ENCODE measurements at places on chromosomes 1 and 21. TPM values are rescaled to one million over a fixed set of nuclear protein-coding genes. Genes with fewer than 3 reads are reported as not detected.
A peak's percentile ranks its signal among the peaks of the same experiment; 100 is the strongest.

GRCh38 chr1:24770881-24771280, 25.6 kb downstream of the CLIC4 start:
- no peak for DNase-seq
- no peak overlapping the region for H3K4me3 ChIP-seq
- H3K27ac ChIP-seq = peak overlapping the region; percentile 82
- no peaks in the 10 kb centered on the region for H3K27me3 ChIP-seq

DNA sequence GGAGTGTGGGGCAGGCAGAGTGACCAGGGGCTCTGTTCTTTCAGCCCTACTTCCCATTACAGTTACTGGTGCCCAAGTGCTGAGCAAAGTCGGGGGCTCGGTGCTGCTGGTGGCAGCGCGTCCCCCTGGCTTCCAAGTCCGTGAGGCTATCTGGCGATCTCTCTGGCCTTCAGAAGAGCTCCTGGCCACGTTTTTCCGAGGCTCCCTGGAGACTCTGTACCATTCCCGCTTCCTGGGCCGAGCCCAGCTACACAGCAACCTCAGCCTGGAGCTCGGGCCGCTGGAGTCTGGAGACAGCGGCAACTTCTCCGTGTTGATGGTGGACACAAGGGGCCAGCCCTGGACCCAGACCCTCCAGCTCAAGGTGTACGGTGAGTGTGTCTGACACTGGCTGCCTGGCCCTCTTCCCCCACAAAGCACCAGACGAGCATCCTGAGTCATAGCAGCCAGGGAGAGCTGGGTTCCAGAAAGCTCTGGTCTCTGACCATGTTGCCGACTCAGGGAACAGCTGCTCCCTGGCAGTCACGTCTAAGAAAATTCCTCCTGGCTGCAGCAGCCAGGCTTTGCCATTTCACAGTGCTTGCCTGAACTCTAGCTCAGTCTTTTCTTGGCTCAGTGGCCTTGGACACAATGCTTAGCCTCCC, 3.3 kb downstream of the SLAMF8 start:
- no peak overlapping the region for H3K27ac ChIP-seq
- peak; percentile 53 for DNase-seq
- no peaks in the 10 kb centered on the region for H3K27me3 ChIP-seq
- H3K4me1 ChIP-seq = peaks cover 26% of the 10 kb centered on the region
- no peak overlapping the region for H3K4me3 ChIP-seq

BARHL2 gene
- not detected for total RNA-seq

AK5 gene
- not detected for total RNA-seq

DNA sequence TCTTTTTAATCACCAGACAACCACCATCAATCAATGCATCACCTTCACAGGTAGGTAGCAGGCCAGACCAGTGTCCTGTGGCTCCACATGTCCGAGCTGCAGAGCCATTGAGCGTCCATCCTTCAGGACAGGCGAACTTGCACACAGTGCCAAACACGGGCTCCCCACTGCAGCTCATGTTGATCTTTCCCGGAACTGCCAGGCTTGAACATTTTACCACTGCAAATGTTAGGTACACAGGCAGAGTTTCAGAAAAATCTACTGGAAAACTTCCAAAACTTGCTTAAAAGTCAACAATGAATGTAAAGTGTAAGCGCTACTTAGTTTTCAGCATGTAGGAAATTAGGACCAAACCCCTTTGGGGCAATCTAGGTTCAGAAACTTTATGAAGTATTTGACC, 6.6 kb downstream of the SELE start:
- H3K4me3 ChIP-seq = no peak overlapping the region
- no peaks in the 10 kb centered on the region for H3K27me3 ChIP-seq
- DNase-seq = peak; percentile 24
- H3K27ac ChIP-seq = no peak overlapping the region
- no peaks in the 10 kb centered on the region for H3K36me3 ChIP-seq

TSEN15 gene
- 29.7 TPM for total RNA-seq

- peaks cover 8% of the 10 kb centered on the region for H3K4me1 ChIP-seq
- H3K36me3 ChIP-seq = no peaks in the 10 kb centered on the region
- DNase-seq = no peak
- H3K4me3 ChIP-seq = no peak overlapping the region
- H3K27ac ChIP-seq = peak overlapping the region; percentile 56
Observed at GRCh38 chr1:184792450-184792969, 37.9 kb upstream of the EDEM3 start.

SUSD4 gene
- 3.8 TPM for total RNA-seq

GRCh38 chr1:179228783-179229213, 679 bp downstream of the ABL2 start:
- peak overlapping the region; percentile 90 for H3K27ac ChIP-seq
- no peaks in the 10 kb centered on the region for H3K36me3 ChIP-seq
- DNase-seq = peak; percentile 67
- H3K27me3 ChIP-seq = no peaks in the 10 kb centered on the region
- peaks cover 21% of the 10 kb centered on the region for H3K4me1 ChIP-seq
- H3K4me3 ChIP-seq = peak overlapping the region; percentile 84

DNA sequence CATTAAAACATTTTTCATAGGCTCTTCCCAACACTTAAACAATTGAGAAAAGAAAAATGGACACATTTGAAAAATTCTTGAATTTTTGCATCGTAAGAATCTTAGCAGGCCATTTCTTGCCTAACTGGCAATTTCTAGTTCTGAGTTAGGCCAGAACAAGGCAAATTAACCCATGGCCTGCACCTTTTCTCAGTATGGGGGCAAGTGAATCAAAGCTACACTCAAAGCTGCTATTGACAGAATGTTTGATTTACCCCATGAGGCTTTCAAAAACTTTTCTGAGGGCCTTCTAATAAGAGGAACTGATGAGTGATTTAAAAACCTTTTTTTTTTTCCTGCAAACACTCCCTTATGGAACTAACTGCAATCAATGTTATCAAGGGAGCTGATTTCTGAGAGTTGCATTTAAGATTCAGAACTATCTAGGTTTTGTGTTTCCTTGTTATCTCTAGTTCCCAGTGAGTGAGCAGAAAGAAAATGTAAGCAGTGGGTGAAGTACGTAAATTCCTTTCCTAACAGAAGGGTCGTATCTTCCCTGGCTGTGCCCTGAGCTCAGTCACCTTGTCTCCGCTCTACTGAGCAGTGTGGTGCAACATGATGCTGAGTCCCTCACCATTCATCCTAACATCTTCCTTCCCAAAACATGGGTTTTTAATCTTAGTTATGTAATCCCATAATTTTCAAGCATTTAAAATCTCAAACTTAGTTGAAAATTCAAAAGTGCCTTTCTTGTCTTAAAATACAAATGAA, 353.7 kb downstream of the DPYD start:
- H3K36me3 ChIP-seq = peaks cover 2% of the 10 kb centered on the region
- H3K27ac ChIP-seq = no peak overlapping the region
- no peaks in the 10 kb centered on the region for H3K4me1 ChIP-seq
- no peak for DNase-seq
- no peaks in the 10 kb centered on the region for H3K27me3 ChIP-seq

DNA sequence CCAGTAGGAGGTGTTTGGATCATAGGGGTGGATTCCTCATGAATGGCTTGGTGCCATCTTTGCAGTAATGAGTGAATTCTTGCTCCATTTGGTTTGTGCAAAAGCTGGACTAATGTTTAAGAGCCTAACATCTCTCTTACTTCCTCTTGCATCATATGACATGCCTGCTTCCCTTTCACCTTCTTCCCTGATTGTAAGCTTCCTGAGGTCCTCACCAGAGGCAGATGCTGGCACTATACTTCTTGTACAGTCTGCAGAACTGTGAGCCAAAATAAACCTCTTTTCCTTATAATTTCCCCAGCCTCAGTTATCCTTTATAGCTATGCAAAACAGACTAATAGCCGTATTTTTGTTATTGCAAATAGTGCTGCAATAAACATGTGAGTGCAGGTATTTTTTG, 8.1 kb downstream of the PRSS38 start:
- no peaks in the 10 kb centered on the region for H3K4me1 ChIP-seq
- no peak for DNase-seq
- no peaks in the 10 kb centered on the region for H3K27me3 ChIP-seq
- no peak overlapping the region for H3K27ac ChIP-seq
- H3K4me3 ChIP-seq = no peak overlapping the region

- H3K36me3 ChIP-seq = no peaks in the 10 kb centered on the region
- DNase-seq = no peak
- H3K4me3 ChIP-seq = no peak overlapping the region
- H3K27ac ChIP-seq = no peak overlapping the region
Observed at GRCh38 chr1:51299185-51299885, 31.0 kb downstream of the TTC39A start.

OR2M3 gene
- total RNA-seq = not detected

GRCh38 chr21:16324630-16325029, 594.8 kb downstream of the USP25 start:
- H3K4me3 ChIP-seq = no peak overlapping the region
- no peaks in the 10 kb centered on the region for H3K27me3 ChIP-seq
- no peaks in the 10 kb centered on the region for H3K4me1 ChIP-seq
- no peak for DNase-seq

DNA sequence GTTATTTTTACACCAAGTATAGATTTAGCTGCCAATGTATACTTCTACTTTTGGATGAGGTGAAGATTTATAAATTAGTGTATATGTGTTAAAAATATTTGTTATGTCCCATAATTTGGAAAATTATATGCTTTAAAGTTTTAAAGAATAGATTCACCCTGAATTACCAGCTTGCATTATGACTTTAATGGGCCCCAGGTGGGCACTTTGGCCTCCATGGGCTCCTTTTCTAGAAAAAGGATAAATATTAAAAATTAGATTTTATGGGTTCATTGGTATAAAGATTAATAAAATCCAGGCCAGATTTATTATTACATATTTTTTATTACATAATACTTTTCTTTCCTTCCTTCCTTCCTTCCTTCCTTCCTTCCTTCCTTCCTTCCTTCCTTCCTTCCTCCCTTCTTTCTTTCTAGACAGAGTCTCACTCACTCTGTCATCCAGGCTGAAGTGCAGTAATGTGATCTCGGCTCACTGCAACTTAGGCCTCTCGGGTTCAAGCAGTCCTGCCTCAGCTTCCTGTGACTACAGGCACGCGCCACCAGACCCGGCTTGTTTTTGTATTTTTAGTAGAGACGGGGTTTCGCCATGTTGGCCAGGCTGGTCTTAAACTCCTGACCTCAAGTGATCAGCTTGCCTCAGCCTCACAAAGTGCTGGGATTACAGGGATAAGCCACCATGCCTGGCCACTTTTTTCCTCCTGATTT, 21.9 kb downstream of the KMO start:
- no peaks in the 10 kb centered on the region for H3K4me1 ChIP-seq
- H3K27ac ChIP-seq = no peak overlapping the region
- H3K27me3 ChIP-seq = no peaks in the 10 kb centered on the region
- DNase-seq = no peak
- H3K4me3 ChIP-seq = no peak overlapping the region

NBPF26 gene
- total RNA-seq = 21.5 TPM

- DNase-seq = no peak
- H3K4me3 ChIP-seq = no peak overlapping the region
Observed at GRCh38 chr1:153253693-153254092, 5.8 kb upstream of the LORICRIN start.

UBASH3A gene
- total RNA-seq = 1.5 TPM

DNA sequence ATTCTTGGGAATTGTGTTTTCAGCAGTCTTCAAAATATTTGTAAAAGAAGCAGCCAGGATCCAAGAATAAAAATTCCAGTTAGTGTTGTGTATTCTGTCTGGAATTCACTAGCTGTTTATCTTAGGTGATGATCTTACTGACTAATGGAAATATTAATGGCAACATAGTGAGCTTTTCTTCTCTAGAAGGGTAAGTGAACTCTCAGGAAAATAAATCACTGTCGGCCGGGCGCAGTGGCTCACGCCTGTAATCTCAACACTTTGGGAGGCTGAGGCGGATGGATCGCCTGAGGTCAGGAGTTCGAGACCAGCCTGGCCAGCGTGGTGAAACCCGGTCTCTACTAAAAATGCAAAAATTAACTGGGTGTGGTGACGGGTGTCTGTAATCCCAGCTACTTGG, 87.4 kb upstream of the KIF1B start:
- H3K4me1 ChIP-seq = no peaks in the 10 kb centered on the region
- H3K27me3 ChIP-seq = no peaks in the 10 kb centered on the region
- H3K4me3 ChIP-seq = no peak overlapping the region
- peaks cover 12% of the 10 kb centered on the region for H3K36me3 ChIP-seq
- DNase-seq = no peak
- H3K27ac ChIP-seq = no peak overlapping the region

- no peak overlapping the region for H3K27ac ChIP-seq
- no peaks in the 10 kb centered on the region for H3K4me1 ChIP-seq
- DNase-seq = no peak
- H3K27me3 ChIP-seq = no peaks in the 10 kb centered on the region
Observed at GRCh38 chr1:230913496-230913895, 45.2 kb upstream of the C1orf198 start.

DNA sequence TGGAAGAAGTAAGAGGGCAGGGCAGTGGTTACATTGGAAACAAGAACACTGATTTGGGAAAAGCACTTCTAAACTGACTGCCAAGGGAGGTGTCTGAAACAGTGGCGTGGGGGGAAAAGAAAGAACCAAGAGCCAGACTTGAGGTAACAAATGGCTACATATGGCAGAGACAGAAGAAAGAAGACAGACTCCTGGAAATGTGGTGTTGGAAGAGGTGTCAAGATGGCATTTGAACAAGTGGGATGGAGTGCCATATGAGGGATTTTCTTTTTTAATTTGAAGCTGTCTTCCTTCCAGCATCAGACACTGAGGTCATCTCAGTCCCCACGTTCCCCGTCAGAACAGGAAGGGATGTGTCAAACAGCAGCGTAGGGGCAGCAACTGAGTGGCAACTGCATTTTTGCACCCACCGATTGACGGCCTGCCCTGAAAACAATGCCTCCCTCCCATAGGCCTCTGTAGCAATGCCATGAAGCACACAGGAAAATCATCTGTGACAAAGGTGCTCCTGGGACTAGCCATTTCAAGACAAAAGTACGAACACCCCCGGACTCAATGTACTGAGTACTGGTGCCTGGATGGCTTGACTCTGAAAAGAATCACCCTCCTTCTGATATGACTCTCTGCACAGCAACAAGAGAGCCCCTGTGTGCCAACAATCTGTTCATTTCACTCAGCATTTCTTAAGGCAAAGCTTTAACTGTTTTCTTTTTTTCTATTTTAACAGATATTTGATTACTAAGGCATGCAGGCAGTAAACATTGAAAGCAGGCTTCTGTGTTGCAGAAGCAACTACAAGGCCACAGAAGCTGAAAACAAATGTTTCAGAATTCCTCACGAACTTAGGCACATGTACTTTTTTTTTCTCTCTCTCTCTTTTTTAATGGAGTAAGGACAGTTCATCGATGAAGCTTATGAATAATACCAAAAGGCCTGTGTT, 37.0 kb downstream of the LPAR3 start:
- no peak overlapping the region for H3K27ac ChIP-seq
- no peak overlapping the region for H3K4me3 ChIP-seq
- DNase-seq = no peak

All from upper lobe of left lung (tissue), 6 donors.